ENCODE measurements at places on chromosomes 16 and 17.

- no peak for DNase-seq
These were observed 54.0 kb downstream of the LYRM1 start for GRCh38 chr16:20954574-20954973.

GRCh38 chr16:58533751-58534470, 18.6 kb downstream of the SETD6 start:
- no peak for DNase-seq

- DNase-seq, result no peak
These were observed 155.5 kb downstream of the ZNF423 start for GRCh38 chr16:49700251-49701064.

- peak; percentile 27 for DNase-seq
These were observed 402.1 kb downstream of the SEC14L1 start for GRCh38 chr17:77542551-77543490.

GRCh38 chr17:55269894-55270293, 5.1 kb downstream of the HLF start:
- DNase-seq, result no peak

Measured in effector memory CD4-positive, alpha-beta T cell (primary cell).